Dermis microvascular lymphatic vessel endothelial cell (primary cell): ENCODE measurements at places on chromosomes 11 and 22. TPM values are rescaled to one million over a fixed set of nuclear protein-coding genes. Genes with fewer than 3 reads are reported as not detected.

GRCh38 chr11:28730336-28730735 lies 622.1 kb downstream of the METTL15 start:
- no peak for DNase-seq

DNA sequence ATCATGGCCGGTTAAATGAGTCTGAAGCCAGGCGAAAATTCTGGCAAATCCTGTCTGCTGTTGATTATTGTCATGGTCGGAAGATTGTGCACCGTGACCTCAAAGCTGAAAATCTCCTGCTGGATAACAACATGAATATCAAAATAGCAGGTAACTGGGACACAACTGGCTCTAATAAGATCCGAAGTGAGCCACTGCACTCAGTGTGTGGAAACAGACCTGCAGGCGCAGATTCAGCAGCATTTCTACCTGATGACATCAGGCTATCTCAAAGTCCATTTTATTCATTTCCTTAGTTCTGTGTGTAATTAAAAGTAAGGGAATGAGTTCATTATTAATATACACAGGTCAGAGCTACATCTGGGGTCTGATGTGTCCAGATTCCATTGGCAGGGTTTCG lies 78.2 kb downstream of the PPP2R1B start:
- DNase-seq, result no peak

DNA sequence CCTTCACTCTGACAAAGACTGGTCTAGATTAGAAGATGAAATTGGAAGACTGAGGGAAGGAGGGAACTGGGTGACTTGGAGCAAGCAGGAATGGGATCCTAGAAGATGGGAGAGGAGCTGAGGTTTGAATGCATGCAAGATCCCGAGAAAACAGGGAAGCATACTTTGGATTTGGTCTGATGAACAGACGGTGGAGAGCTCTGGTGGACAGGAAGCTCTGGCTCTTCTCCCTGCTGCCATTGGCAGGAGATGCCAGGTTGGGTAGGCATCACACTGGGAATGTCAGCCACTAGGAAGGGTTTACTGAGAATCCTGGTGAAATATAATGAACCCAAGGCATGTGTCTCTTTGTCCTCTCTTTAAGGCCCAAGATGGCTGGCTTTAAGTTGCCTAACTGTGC lies 16.5 kb downstream of the NAV2 start:
- DNase-seq, result no peak

GRCh38 chr11:68678031-68678441 lies 6.3 kb upstream of the GAL start:
- DNase-seq, result no peak

GRCh38 chr11:130396965-130397364 lies 31.4 kb downstream of the ADAMTS8 start:
- no peak for DNase-seq

DNA sequence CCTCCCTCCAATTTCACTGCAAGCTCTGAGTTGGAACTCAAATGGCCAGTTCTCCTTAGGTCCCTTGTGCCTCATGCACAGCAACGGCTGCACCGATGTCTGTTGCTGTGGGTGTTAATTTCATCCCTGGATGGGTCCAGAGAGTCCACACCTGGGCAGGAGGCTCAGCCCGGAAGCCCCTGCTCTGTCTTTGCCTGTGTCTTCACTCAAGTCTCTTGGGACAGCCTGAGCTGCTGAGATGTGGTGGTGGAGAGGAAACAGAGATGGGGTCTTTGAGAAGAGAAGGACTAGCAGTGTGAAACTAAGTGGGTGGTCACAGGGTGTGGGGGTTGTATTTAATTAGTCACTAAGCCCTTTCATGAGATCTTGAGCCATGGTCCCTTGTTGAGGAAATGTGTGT lies 109.3 kb downstream of the NECTIN1 start:
- DNase-seq, result no peak

DNA sequence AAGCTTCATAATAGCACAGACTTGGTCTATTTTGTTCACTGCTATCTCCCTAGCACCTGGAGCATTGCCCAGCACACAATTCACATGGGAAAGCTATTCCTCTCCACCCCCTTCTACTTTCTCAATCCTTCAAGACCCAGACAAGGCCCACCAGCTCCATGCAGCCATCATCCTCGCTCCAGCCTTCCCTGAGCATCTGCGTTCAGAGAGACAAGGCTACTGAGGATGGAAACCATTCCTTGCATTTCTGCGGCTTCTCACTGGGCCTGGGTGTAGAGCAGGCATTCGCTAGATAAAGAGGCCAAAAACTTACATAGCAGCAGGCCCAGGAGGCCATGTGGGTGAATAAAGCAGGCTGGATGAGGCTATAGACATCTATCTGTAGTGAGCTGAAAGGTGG lies 530.8 kb downstream of the BUD13 start:
- no peak for DNase-seq

TRIM48 gene
- not detected in 2 replicates for total RNA-seq

TPBGL gene
- total RNA-seq, result under 0.01 and 0.13 TPM in 2 replicates
